ENCODE measurements at places on chromosomes 7 and 10. TPM values are rescaled to one million over a fixed set of nuclear protein-coding genes. Genes with fewer than 3 reads are reported as not detected.

Gene MICU1
- 53.1 TPM for total RNA-seq

Gene HERPUD2
- 19.3 TPM for total RNA-seq

Gene INSYN2A
- 1.5 TPM for total RNA-seq

Gene MACC1
- total RNA-seq = not detected

Gene NPFFR1
- total RNA-seq = not detected

Gene HEPACAM2
- total RNA-seq = not detected
